ENCODE measurements at places on chromosomes 2 and 18.
A peak's percentile ranks its signal among the peaks of the same experiment; 100 is the strongest.

DNA sequence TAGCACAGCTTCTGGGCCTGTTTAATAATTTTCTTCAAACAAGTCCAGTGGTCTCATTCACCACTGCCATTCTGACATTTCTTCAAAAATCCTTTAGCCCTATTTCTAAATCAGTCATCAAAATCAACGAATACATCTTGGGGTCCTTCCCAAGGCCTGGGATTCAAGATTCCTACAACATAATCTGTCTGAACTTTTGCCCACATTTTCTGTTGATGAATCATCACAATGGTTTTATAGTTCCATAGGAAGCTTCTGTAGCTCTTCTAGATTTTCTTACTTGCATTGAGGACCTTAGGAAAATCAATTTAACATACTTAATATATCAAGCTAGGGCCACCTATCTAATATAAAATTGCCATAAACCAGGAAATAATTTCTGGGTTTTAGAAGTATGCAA is 811.8 kb upstream of the ACVR2A start:
- no peak for DNase-seq

GRCh38 chr2:45650851-45651414 is 542 bp upstream of the PRKCE start:
- peak; percentile 93 for DNase-seq

GRCh38 chr2:236512902-236513435 is 56.7 kb upstream of the ACKR3 start:
- DNase-seq: peak; percentile 48

GRCh38 chr2:239004274-239005015 is 156.6 kb downstream of the TWIST2 start:
- no peak for DNase-seq

DNA sequence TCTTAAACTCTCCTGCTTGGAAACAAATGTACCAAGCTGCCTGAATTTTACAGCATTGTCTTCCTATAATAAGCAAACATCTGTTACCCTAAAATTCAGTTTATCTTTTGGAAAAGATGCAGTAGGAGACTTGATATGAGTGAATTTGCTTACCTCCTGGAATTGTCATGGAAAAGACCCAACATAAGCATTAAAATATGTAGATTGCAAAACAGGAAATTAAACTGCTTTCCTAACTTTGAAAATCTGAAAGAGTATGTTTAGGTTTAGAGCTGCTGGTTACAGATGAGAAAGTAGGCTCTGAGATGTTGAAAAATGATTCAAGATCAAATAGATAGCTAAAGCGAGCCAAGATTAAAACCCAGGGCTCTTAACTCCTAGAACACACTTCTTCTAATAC is 316.5 kb downstream of the SOX11 start:
- no peak for DNase-seq

DNA sequence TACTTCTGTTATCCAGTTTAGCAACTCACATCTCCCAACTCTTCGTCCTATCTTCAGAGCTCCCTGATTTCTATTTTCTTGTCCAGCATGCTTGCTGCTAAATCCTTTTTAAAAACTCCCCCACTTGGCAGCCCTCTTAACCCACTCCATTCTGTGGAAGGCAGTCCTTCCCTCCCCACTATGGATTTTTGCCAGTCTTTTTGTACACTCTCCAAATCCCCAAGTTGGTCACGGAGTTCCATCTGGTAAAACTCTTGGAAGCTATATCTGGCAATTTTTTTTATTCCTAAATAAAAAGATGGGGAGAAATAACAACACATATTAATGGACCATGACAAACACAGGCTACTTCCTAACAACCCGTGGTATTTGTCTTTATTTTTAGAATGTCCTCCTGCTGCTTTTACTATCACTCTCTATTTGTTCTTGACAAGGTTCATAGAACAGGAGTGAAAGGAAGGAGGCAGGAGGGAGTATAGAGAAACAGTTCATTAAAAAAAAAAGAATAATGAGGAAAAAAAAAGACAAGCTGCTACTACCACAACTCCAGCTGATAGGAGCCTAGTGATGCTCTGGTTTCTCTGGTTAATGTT is 120.0 kb upstream of the THSD7B start:
- no peak for DNase-seq

- no peak for DNase-seq
These were observed 15.9 kb upstream of the NMUR1 start for GRCh38 chr2:231546014-231546715.

DNA sequence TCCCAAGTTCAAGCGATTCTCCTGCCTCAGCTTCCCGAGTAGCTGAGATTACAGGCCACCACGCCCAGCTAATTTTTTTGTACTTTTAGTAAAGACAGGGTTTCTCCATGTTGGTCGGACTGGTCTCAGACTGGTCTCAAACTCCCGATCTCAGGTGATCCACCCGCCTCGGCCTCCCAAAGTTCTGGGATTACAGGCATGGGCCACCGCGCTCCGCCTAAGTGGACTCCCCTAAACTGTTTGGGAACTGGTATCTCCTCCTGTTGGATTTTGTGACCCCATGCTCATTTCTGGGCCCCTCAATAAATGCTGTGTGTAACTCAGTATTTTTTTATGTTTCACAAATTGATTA is 5.2 kb downstream of the SCTR start:
- DNase-seq: no peak

DNA sequence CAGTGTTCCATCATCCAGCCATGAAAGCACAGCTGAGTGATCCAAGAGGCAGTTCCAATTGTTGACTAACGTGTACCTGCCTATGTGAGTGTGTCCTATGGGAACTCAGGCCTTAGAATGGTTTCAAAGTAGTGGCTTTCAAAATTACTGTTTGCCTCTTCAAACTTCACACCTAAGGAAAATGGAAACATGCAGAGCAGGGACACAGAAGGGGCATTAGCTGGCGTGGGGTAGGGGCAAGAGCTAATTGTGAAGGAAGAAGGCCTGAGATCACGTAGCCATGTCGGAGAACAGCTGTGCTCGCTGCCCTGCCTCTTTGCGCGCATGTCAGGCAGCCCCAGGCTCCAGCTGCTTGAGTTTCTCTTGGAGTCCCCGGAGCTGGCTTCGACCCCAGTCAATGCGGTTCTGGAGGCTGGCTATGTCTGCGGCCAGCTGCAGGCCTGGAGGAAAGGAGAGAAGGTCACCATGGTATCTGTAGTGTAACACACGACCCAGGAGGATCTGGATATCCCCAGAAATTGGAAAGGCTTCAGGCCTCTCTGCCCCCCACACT is 3.8 kb upstream of the IMP4 start:
- no peak for DNase-seq

- no peak for DNase-seq
These were observed 26.1 kb upstream of the SYT4 start for GRCh38 chr18:43303376-43303775.

DNA sequence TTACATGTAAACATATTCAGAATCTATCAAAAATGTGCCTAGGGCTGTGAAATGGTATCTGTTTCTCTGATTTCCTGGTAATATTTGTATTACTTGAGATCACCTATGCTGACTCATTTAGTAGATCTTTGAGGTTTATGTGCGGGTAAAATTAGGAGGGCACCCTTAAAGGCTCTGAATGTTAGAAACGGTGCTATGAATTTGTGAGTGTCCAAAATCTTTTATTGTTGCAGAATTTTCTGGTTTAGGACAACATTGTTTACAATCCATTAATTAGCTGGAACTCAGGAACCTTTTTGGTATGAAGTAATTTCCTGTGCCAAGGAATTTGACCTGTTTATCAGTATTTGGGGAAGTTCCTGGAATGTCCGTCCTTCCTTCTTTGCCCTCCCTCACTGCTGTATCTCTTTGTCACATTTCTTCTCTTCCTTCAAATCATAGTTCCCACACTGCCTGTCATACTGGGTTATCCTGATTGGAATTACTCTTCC is 130.5 kb downstream of the TANC1 start:
- DNase-seq: no peak

DNA sequence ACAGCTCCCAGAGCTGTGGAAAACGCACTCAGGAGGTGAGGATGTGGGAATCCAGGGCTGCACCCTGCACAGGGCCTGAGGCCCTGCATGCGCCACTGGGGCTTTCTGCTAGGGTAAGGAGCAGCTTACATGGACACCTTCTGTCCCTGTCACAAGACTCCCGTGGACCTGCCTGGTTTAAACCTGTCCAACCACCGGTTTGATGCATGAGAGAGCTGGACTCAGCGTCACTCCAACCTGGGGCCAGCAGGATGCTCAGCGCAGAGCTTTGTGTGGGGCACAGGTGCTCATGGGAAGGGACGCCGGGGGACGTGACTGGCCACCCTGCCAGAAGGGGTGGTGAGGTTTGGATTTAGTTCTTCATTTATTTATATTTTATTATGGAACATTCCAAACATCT is 24.2 kb downstream of the SNORC start:
- no peak for DNase-seq

- DNase-seq: no peak
These were observed 101.0 kb downstream of the ALPK2 start for GRCh38 chr18:58527952-58528287.

GRCh38 chr2:177036747-177037146 is 175.8 kb upstream of the HNRNPA3 start:
- no peak for DNase-seq

DNA sequence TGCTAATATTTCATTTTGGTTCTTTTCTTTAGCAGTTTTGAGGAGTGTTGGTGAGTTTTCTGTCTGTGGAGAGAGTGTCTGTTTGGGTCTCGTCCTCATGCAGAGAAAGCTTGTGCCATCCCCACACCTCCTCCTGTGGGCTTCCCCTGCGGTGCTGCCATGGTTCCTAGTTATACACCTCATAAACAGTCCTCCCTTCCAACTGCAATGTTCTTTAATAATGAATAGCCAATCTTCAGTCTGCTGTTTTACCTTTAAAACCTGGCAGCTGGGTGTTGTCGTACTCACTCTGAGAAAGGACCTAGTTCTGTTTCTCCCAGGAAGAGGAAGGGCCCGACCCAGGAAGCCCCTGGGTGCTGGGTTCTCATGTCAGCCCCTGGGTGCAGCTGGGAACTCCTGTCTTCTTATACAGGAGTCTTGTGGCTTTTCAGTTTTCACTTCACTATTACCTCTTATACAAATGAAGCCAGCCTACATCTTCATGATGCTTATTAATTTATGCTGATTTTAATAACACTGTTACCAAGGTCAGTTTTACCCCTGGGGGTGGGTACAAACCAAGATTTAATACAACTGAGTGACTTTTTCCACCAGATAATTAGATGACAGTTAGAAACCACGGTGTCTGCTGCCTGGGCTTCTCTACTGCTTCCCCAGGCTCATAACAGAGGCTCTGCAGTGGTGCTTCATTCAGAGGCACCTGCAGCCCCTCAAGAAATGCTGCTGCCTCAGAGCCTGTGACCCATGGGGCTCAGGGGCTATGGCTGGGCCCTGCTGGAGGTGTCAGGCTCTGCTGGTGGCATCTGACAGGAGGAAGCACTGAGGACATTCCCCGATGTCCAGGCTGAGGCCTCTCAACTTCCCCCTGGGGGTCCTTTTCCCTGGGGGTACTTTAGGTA is 59.1 kb downstream of the COA5 start:
- DNase-seq: peak; percentile 29

DNA sequence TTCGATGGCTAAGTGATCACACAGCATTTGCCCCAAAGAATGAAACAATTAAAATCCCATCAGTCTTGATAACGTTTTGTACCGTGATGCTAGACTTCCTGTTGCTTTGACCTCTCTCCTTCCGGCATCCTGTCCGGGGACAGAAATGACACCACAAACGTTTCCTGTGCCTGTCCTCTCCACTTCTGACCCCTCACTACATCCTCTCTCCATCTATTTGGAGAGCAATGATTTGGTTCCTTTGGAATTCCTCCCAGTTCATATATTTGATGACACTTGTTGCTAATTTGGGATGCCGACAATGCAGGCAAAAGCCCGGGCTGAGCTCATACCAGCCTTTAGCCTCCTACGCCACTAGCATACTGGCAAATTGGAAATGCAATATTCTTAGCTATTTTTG is 151.2 kb upstream of the CCDC68 start:
- no peak for DNase-seq

DNA sequence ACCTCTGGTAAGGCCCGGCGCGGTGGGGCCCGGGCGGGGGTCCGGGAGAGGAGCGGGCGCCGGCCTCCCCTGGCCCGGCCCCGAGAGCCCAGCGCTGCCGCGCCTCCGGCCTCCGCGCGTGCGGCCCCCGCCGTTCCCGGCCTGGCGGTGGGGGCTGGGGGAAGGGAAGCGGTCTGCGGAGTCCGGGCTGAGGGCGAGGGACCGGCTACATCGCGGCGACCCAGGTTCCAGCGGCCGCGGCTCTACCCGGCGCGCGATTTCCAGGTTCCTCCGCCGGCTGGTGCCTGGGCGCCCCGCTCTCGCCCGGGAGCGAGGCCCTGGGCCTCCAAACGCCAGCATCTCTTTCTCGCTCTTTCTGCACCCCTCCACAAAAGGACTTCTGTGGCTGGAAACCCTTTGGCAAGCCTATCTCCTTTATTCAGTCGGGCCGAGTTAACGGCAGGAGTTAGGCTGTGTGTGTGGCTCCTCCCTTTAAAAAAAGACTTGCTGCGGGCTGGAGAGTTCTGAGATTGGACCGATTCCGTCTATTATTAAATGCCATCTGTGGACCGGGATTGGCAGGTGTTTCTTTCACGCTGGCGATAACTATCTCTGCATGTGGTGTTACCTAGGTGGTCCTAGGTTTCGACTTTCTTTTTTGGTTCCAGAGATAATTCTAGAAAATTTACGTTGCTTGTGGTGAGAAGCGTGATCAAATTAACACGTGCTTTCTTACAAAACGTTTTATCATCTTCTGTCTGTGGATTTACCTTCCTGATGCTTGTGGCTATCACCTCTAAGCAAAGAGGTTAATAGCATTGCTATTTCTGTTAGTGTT is 592 bp downstream of the ME2 start:
- peak; percentile 70 for DNase-seq

DNA sequence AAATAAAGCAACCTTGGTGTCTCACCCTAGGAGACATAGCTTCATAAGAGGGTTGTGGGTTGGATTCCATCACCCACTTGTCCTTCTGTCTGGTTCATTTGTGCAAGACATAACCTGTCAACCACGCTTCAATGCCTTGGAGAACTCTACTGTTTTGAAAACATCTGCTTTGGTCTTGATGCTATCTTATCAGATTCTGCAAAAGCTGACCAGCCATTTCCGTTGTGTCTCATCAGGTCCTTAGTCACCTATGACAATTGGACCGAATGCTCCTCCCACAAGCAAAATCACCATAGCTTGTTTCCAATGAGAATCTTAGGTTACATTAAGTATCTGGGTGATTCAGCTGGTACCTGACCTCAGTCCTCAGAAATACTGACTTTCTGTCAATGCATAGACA is 35.4 kb downstream of the STAT4 start:
- DNase-seq: peak; percentile 61

GRCh38 chr18:57666818-57667497 is 45.3 kb upstream of the NARS1 start:
- DNase-seq: no peak

GRCh38 chr2:182101263-182101662 is 115.6 kb downstream of the PPP1R1C start:
- DNase-seq: no peak

GRCh38 chr18:70991577-70991976 is 702.7 kb downstream of the SOCS6 start:
- no peak for DNase-seq

GRCh38 chr2:80007777-80008503 is 296.6 kb downstream of the LRRTM1 start:
- DNase-seq: no peak

All from GM06990 (cell line).